Gastrocnemius medialis (tissue), 4 donors: ENCODE measurements at places on chromosomes 4 and X. TPM values are rescaled to one million over a fixed set of nuclear protein-coding genes. Genes with fewer than 3 reads are reported as not detected.

Gene SSX4
- total RNA-seq = not detected

Gene OCIAD2
- 2.8 TPM for total RNA-seq

Gene LETM1
- total RNA-seq = 23.2 TPM

Gene MUC7
- total RNA-seq = not detected

Gene PRRG1
- 11.3 TPM for total RNA-seq

Gene TRPC3
- total RNA-seq = not detected

Gene ADGRL3
- 0.88 TPM for total RNA-seq

Gene ANK2
- 127 TPM for total RNA-seq

Gene TEX13D
- not detected for total RNA-seq
